ENCODE measurements at places on chromosomes 16 and 17.

GRCh38 chr17:63437287-63438091, 8.6 kb downstream of the CYB561 start:
- no peak for DNase-seq

- no peak for DNase-seq
These were observed 28.1 kb upstream of the HNF1B start for GRCh38 chr17:37772982-37773381.

DNA sequence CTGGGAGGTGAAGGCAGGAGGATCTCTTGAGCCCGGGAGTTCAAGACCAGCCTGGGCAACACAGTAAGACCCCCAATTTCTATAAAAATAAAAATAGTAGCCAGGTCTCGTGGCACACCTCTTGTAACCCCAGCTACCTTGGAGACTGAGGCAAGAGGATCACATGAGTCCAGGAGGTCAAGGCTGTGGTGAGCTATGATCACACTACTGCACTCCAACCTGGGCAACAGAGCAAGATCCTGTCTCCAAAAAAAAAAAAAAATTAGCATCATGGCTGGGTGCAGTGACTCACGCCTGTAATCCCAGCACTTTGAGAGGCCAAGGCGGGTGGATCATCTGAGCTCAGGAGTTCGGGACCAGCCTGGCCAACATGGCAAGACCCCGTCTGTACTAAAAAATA, 6.7 kb upstream of the CBX2 start:
- no peak for DNase-seq

DNA sequence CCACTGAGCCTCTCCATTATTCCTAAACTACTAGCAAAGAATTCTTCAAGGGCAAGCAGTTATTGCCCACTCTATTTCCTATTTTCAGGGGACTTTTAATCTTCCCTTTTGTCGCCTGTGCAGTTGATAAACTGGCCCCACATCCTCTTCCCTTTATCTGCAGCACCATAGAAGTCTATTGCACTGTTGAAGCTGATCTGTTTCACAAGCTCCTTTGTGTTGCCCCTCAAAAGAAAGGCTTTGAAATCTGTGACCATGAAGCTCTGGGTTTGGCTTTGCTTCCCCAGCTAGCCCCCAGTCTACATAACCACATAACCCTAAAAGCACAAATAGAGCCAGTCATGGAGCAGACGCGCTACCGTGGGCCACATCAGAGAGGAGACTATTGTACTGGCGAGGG, 37.1 kb downstream of the CDRT15 start:
- no peak for DNase-seq

DNA sequence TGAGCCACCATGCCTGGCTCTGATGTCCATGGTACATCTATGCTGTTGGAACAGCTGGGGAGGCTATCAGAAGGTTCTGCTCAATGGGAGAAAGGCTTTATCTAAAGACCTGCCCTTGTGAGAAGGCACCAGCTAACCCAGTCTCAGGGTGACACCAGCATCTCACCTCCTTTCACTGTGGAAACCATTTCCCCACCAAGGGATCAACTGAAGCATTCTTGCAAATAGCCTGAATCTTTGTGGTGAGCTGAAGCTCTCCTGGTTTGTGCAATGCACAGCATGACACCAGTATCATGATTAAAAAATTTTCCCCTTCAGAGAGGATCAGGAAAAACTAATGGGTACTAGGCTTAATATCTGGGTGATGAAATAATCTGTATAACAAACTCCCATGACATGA, 5.1 kb downstream of the CCL18 start:
- no peak for DNase-seq

DNA sequence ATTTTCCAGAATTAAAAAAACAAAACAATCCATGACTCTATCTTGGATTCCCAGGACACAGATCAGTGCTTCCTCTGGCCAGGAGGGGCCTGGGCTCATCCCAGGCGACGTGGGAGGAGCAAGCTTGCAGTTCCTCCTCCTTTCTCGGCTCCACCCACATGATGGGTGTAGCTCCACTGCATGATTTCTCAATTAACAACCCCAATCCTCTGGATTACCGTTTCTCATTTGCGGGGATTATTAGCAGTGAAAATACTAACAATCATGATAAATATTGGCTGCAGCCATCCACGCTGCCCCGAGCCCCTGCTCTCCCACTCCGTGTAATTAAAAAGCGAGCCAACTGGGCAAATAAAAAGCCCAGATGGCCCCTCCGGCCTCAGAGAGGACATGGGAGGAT, 46.4 kb upstream of the SDK2 start:
- no peak for DNase-seq

GRCh38 chr16:6918646-6919045, 414.0 kb upstream of the RBFOX1 start:
- DNase-seq: no peak

DNA sequence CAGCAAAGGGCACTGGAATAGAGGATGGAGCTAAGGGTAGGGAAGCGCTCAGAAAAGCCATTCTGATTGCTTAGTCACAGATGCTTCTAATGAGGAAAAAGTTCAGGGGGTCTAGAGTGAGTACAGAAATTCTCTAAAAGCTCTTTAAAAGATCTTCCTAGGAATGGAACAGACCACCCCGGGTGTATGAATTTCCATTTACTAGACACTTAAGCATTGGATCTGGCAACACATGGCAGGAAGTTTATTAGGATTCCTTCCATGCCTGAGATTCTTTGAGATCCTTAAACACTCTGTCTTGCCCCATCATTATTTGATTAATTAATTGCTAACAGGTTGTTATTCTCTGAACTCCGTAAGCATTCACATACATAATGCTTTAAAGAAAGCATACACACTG, 8.5 kb downstream of the KRTAP9-7 start:
- no peak for DNase-seq

DNA sequence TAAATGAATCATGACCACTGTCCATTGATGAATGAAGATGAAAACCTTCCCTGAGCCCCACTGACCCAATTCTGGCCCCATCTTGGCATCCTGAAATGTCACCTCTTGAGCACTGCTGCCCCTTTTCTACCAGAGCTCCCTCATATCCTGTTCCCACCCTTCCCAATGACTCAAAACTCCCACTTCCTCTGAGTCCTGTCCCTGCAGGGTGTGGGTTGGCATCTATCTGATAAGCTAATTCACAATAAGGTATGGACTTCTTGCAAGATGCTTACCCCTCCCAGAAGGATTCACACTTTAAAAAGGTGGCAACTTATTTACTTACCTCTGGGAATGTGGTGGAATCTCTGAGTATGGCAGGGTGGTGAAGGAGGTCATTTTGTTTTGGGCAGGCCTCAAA, 13.3 kb upstream of the CSNK2A2 start:
- DNase-seq: no peak

DNA sequence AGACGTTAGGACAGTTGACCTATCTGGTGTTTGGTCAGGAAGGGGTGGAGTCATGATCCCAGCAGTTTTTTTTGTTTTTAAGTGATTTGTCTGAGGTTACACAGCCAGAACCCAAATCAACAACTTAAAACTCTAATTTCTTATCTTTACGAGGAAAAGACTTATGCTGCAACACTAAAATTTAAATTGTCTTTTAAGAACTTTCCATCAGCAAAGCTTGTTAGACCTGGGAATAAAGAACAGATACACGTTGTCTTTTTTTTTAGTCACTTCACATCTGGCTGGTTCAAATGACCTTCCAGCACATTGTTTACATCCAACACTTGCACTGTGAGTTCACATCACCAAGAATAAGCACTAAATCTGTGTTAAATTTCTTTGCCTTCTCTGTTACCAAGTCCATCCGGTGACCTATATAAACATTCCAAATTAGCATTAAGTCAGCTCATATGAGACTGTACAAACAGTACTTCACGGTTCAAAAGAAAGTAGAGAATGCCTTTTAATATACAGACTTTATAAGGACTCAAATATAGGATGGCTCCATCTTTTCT, 115.0 kb downstream of the HS3ST2 start:
- DNase-seq: no peak

- DNase-seq: no peak
These were observed 295.3 kb downstream of the SEC14L1 start for GRCh38 chr17:77436058-77436442.

GRCh38 chr17:61155590-61156237, 243.9 kb upstream of the TBX2 start:
- DNase-seq: no peak
